ENCODE measurements at places on chromosomes 5 and 9. TPM values are rescaled to one million over a fixed set of nuclear protein-coding genes. Genes with fewer than 3 reads are reported as not detected.

The PTCH1 gene
- 28.0 TPM for total RNA-seq

The SPATA31C1 gene
- not detected for total RNA-seq

- peak; percentile 84 for DNase-seq
These were observed 27.8 kb downstream of the TNFSF15 start for GRCh38 chr9:114777821-114778609.

The GABRB2 gene
- 0.49 TPM for total RNA-seq

The TUT7 gene
- 51.1 TPM for total RNA-seq

The C9 gene
- total RNA-seq = 0.10 TPM

The BARHL1 gene
- not detected for total RNA-seq

GRCh38 chr9:38091310-38092199, 22.5 kb upstream of the SHB start:
- no peak for DNase-seq

The NSMF gene
- total RNA-seq = 11.6 TPM

DNA sequence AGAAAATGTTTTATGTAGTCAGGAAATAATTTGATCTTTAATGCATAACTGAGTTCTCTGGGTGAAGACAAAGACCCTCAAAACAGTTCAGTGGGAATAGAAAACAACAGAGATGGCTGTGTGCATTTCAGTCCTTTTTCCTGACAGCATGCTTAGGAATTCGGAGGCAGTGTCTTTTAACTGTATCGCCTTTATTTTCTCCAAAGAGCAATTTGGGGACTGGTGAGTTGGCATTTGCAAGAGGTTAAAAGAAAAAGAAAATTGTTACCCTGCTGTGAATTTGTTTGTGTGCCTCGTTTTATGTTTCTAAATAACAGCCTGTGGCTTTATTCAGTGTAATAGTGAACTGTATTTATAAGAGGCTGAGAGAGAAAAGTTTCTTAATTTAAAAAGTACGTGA, 227.8 kb upstream of the DMAC1 start:
- DNase-seq = no peak

The CORO2A gene
- total RNA-seq = 2.3 TPM

DNA sequence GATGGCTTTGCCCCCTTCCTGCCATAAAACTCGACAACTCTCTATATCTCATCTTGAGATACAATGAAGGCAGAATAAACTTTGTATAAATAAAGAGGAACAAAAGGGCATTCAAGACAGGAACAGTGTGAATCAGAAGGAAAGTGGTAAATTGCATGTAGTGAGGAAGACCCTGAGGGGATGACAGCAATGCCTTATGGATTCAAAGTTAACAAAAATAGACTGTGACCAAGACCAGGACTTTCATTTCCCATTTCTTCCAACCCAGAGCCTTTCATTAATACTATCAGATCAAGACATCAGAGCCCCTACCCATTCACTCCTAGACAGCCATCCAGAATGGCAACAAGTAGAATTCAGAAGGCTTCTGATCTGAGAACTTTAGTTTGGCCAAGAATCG, 46.4 kb upstream of the ZNF462 start:
- no peak for DNase-seq

GRCh38 chr5:115977096-115977495, 14.8 kb downstream of the LVRN start:
- no peak for DNase-seq

The ECSCR gene
- total RNA-seq = 11.9 TPM
